ENCODE measurements at places on chromosomes 2 and 18.

- no peak for DNase-seq
These were observed 56.4 kb upstream of the SEC11C start for GRCh38 chr18:59083136-59083818.

DNA sequence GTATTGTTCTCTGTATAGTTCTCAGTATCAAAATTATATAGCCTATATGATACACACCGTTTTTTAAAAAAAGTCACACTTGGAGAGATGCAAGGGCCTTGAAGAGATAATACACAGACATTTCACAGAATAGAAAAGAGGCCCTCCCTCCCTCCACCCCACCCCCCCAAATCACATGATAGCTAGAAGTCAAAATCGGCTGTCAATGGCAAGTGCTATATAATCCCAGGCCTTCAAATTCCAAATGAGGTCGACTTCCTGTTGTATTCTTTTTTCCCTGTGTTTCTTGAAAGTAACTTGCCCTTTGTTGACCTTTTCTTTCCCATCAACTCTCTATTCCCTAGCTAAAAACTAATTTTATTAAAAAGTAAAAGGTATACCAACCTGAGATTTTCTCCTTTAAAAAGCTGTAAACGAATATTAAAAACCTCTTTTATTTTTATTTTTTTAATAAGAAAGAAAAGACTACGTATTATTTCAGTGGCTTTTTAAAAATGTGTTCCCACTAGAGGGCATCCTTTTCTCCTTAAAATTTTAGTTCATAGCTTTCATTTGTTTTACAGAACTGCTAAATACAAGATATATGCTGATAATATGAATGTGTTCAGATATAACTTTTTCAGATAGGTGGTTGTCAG, 46.6 kb downstream of the KCMF1 start:
- DNase-seq = no peak

- no peak for DNase-seq
These were observed 23.2 kb downstream of the SPEG start for GRCh38 chr2:219457784-219458369.

DNA sequence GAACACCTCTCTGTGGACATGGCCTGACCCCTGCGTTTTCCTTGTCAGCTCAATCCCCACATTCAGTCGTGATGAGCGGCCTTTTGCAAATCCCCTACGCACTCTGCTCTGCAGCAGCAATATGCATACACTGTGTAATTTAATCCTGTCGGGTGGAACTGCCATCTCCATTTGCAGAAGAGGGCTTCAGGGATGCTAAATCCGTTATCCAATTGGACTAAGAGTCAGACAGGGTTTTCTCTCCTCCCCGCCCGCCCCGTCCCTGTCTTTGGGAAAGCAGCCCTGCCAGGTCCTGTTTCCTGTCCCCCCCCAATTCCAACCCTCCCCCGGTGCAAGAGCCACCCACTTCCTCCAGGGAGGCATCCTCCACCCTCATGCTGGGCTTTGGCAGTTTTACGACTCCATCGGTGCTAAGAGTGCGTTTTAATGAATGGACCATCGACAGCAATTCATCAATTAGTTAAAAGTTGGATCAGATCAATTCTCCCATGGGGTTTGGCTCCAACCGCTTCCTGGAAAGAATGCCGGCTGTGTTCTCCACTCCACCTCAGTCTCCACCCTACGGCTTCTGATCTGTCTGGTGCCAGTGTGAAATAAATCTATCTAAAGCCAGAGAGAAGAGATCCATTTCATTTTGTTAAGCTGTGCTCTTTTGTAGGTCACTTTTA, 53.5 kb upstream of the ASAP2 start:
- no peak for DNase-seq

Data from stimulated activated CD4-positive, alpha-beta T cell treated with anti-CD3 and anti-CD28 coated beads, Interleukin-4, amount 100 ng/mL, for 1 hour (primary cell).